B cell (primary cell): ENCODE measurements at places on chromosomes 12 and 14. TPM values are rescaled to one million over a fixed set of nuclear protein-coding genes. Genes with fewer than 3 reads are reported as not detected.

GRCh38 chr12:19165451-19165850 is 35.9 kb downstream of the PLEKHA5 start:
- no peak for DNase-seq

DNA sequence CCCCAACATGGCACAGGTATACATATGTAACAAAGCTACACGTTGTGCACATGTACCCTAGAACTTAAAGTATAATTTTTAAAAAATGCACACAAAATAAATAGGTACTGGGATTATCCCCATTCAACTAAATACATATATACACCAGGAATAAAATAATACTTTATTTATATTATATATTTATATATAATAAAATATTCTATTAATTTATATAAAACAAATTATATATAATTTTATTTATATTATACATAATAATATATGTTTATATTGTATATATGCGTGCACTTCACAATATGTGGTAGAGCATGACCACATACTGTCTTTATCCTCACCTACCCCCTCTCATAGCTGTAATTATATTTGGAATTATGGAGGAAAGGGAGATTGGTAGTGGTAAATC is 119.1 kb upstream of the TMEM260 start:
- no peak for DNase-seq

- DNase-seq, result peak; percentile 77
Observed at GRCh38 chr14:23929822-23930294, 23.7 kb upstream of the DHRS4 start.

DNA sequence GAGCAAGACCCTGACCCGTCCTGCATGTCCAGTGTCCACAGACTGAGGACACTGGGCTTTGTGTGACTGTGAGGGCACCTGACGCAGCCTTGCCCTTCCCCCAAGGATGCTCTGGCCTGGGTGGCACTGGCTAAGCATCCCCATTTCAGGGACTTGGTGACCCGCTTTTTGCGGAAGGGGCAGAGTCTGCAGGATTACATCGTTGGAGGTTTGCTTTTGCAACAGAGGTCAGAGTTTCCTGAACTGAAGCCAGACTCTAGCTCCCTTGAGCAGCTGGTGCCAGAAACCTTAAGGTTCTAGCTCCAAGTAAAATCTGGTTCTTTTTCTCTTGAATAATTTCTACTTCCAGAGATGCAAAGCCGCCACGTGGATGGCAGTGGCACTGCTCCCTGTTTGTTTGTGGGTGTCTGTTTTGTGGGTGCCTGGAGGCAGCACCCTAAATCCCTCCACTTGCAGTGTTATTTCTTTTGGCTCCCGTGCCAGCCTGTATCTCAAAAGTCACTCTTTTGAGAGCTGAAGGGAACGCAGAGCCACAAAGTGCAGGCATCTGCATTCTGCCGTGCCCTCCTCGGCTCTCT is 184.7 kb downstream of the TSPAN9 start:
- DNase-seq, result no peak

- peak; percentile 56 for DNase-seq
Observed at GRCh38 chr12:7130701-7131501, 730 bp downstream of the CLSTN3 start.

DNA sequence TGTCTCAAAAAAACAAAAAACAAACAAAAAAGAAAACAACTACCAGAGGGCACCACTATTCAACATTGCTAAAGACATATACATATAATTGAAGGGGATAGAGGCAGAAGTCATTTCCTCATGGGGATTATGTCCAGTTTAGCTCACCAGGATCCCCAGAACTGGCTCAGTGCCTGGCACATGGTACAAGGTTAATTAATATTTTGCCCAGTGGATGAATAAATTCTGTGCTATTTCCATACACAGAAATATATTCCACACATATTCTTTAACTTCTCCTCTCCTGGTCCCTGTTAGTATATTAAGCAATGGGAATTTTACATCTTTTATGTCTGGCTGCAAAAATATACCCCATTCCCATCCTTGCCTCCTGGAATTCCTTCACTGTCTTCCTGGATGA is 6.7 kb downstream of the FOS start:
- no peak for DNase-seq

GRCh38 chr14:85415015-85415712 is 114.8 kb upstream of the FLRT2 start:
- no peak for DNase-seq

DNA sequence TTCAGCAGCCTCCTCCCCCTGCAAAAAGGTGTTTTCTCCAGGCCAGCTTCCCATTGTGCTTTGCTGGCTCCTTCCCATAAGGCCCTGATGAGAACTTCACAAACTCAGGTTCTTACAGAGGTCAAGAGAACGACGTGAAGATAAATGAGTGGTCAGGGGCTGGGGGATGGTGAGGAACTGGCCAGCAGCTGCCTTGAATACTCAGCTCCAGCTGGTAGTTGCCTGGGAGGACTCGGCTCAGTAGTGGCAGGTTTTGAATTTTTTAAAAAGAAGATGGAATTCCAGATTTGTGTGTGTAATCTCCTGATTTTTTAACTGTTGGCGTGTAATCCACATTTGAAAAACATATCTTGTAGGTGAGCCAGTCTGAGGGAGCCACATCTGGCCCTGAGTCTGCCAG is 5.9 kb downstream of the DDX55 start:
- no peak for DNase-seq

DNA sequence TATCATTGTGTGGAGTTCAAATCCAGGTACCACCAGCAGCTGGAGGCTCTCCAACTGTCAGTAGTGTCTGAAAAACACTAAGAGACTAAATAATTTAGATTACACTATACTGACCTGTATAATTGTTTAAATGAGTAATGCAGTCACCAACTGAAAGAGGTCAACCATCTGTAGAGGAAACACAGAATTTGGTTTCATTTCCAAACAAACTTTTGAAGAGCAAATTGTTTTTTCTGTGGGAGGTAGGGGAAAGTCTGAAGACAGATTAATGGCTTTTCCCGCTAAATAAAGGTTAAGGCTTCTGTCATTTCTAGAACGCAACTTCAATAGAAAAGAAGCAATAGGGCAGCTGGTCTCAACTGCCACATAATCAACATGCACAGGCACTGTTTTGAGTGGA is 462.6 kb downstream of the PRKD1 start:
- DNase-seq, result no peak

DNA sequence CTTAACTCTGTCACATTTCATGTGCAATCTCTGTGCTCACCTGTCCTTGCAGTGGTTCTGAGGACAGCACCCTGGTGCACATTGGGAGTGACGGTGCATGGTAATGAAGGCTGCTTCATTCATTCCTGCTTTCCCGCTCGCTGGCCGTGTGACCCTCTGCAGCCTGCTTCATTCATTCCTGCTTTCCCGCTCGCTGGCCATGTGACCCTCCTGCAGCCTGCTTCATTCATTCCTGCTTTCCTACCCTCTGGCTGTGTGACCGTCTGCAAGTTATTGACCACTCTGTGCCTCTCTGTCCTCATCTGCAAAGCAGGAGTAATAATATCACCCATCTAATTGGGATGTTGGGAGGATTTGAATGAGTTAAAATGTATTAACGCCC is 189.1 kb upstream of the TMEM132C start:
- no peak for DNase-seq

- no peak for DNase-seq
Observed at GRCh38 chr12:123387508-123388176, 3.7 kb downstream of the KMT5A start.

- no peak for DNase-seq
Observed at GRCh38 chr14:99402285-99402648, 78.4 kb downstream of the SETD3 start.

- DNase-seq, result no peak
Observed at GRCh38 chr14:86712727-86713126, 1182.8 kb downstream of the FLRT2 start.

GRCh38 chr12:47977046-47977771 is 13.8 kb downstream of the TMEM106C start:
- no peak for DNase-seq

DNA sequence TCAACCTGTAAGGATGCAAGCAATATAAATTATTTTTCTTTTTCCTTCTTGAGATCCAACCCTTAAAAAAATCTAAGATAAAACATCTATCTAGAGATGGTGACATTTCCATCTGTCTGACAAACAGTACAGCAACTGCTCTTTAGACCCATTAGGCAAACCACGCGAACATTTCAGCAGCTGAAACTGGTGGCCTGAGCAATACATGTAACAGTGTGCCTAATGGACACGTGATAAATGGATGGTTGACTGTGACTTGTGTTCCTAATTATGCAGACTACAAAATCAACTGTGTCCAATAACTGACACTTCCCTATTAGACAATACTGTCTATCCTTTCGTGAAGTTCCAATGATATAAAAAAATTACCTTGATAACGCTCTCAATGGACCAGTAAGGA is 18.9 kb downstream of the E2F7 start:
- no peak for DNase-seq

GRCh38 chr12:123232807-123233504 is at the start of the genes MPHOSPH9 and MTRFR:
Gene MPHOSPH9, minus strand, starts transcription at chr12:123233141. Its CDS starts 2,777 bp downstream, at chr12:123230364.
Gene MTRFR, plus strand, starts transcription at chr12:123233436. Its CDS starts 20,239 bp downstream, at chr12:123253675.
- DNase-seq, result peak; percentile 100

- no peak for DNase-seq
Observed at GRCh38 chr12:66438601-66439000, 136.3 kb downstream of the HELB start.

DNA sequence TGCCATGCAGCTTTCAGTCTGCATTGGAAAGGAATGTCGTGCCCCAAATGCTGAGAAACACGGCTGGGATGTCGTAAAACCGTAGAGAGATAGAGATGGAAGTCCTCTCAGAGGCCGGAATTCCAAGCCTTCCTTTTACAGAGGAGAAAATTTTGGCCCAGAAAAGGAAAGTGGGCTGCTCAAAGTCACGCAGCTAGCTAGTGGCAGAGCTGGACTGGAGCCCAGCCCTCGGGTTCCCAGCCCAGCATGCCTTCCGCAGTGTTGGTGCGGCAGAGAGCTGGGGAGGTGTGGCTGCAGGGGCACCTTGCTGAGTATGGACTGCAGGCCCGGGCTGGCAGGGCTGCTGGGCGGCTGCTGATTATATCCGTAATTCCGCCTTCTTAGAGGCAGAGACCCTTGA is 50.3 kb downstream of the KCNA1 start:
- DNase-seq, result no peak

DNA sequence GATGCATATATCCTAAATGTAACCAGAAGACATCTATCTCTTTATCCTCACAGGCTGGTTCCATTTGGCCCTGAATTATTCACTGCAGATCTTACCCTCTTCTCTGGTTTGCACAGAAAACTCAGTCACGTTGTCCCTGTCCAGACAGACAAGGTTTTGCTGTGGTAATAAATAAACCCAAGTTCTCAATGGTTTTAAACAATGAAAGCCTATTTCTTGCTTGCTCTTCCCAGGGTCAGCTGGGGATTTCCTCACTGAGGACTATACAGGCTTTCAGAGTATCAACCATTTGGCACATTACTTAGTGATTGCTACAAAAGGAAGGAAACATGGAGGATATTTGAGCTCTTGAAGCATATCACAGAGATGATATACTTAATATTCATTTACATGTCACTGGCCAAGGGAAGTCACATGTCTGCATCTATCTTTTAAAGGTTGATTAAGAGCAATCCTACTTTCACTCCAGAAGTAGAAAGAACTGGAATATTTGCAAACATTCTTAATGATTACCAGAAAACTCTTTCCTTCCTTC is 24.4 kb upstream of the E2F7 start:
- DNase-seq, result no peak

GRCh38 chr14:104040539-104040938 is 45.0 kb upstream of the ASPG start:
- DNase-seq, result no peak

- DNase-seq, result no peak
Observed at GRCh38 chr12:53496752-53497032, 2.6 kb downstream of the MAP3K12 start.

GRCh38 chr14:81018251-81018650 is 62.8 kb downstream of the TSHR start:
- DNase-seq, result no peak

GRCh38 chr14:23252006-23252405 is 14.3 kb downstream of the RNF212B start:
- no peak for DNase-seq

DNA sequence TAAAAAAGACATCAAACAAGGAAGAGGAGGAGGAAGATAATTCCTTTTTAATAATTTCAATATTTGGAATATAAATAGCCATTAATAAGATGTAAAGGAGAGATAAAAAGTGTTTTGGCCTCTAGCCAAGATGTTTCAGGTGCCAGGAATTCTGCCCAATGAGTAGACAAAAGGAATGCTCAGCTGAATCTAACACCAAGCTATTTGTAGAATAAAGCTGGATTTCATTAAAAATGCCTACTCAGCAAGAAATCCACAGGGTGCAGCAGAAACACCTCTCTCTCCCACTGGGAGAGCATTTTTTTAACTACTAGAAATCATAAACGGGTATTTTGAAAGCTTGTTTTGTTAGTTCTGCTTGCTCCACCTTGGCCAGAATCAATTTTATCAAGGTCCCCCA is 4.1 kb upstream of the STAB2 start:
- no peak for DNase-seq

DNA sequence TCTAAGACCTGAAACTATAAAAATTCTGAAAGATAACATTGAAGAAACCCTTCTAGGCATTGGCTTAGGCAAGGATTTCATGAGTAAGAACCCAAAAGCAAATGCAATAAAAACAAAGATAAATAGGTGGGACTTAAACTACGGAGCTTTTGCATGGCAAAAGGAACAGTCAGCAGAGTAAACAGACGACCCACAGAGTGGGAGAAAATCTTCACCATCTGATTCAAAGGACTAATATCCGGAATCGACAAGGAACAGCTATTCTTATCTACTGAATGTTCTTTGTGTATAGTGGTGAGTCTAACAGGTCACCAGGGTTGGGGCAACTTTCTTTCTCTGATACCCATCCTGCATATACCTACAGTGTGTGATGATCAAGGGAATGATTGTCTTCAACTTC is 198.6 kb downstream of the CCDC91 start:
- DNase-seq, result no peak

GRCh38 chr14:68359837-68360552 is 432.9 kb downstream of the ZFP36L1 start:
- DNase-seq, result peak; percentile 35

DNA sequence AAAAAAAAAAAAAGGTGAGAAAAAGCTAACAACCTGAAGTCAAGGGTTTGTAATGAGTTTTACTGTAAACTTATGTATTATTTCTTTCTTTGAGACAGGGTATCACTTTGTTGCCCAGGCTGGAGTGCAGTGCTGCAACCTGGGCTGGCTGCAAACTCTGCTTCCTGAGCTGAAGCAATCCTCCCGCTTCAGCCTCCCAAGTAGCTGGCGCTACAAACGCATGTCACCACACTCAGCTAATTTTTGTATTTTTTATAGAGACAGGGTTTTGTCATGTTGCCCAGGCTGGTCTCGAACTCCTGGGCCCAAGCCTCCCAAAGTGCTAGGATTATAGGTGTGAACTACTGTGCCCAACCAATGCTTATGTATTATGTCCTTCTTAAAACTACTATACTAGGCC is 9.2 kb downstream of the ATF7 start:
- no peak for DNase-seq

Gene GARIN6
- not detected in 2 replicates for total RNA-seq

Gene SLC7A8
- total RNA-seq, result 0.85 and 1.1 TPM in 2 replicates

Gene TPPP2
- total RNA-seq, result not detected in 2 replicates

Gene EGLN3
- 0.69 and 1.5 TPM in 2 replicates for total RNA-seq

Gene KRT73
- not detected in 2 replicates for total RNA-seq

Gene C3AR1
- total RNA-seq, result 0.15 and 0.64 TPM in 2 replicates

Gene DDX47
- total RNA-seq, result 89.1 and 93.7 TPM in 2 replicates

Gene DNAJC22
- total RNA-seq, result not detected in 2 replicates

Gene AQP6
- total RNA-seq, result not detected in 2 replicates

Gene SERPINA10
- total RNA-seq, result not detected in 2 replicates

Gene MEG3
- total RNA-seq, result not detected in 2 replicates
